ENCODE measurements at places on chromosomes 16 and 17.

DNA sequence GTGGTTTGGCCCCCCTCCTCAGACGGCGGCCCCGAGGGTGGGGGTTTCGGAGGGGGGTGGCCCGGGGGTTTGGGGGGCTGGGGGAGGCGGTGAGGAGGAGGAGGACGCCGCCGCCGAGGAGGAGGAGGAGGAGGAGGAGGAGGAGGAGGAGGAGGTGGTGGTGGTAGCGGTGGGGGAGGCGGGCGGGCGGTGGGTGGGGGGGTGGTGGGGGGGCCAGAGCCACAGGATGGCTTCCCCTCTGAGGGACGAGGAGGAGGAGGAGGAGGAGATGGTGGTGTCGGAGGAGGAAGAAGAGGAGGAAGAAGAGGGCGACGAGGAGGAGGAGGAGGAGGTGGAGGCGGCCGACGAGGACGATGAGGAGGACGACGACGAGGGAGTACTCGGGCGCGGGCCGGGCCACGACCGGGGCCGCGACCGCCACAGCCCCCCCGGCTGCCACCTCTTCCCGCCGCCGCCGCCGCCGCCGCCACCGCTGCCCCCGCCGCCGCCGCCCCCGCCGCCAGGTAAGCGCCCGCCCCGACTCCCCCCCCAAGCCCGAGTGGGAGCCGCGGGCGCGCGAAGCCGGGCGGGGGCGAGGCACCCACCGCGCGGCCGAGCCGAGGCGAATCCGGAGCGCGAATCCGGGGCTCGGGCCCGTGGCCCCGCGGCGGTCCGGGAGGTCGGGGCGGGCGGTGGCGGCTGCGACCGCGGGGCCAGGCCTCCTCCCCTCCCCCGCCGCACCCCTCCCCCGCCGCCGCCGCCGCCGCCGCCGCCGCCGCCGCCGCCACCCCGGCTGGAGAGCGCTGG lies 3.8 kb upstream of the CHD3 start:
- DNase-seq, result no peak

DNA sequence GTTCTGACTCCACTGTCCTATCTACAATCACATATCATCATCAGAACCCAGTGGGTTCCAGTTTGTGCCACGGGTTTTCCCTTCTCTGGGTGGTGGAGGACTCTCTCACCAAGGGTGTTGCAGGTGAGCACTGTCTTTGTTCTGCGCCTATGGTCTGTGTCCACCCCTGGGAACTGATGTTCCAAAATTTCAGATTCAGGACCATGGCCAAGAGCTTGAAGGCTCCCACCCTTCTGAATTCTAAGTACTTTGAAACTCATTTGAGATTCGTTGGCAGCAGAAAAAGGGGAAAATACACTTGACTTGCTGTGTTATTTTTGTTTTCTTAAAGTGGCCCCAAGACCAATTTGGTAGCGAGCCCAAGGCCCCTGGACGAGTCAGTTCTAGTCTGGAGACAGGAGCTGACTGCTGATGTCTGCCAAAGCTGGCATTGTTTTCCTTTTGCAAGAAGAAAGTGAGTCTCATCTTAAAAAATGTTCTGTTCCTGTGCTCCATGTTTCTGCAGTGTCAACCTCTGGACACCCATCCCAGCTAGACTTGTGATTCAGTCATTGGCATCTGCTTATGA lies 310.9 kb downstream of the HAPSTR1 start:
- DNase-seq, result no peak

DNA sequence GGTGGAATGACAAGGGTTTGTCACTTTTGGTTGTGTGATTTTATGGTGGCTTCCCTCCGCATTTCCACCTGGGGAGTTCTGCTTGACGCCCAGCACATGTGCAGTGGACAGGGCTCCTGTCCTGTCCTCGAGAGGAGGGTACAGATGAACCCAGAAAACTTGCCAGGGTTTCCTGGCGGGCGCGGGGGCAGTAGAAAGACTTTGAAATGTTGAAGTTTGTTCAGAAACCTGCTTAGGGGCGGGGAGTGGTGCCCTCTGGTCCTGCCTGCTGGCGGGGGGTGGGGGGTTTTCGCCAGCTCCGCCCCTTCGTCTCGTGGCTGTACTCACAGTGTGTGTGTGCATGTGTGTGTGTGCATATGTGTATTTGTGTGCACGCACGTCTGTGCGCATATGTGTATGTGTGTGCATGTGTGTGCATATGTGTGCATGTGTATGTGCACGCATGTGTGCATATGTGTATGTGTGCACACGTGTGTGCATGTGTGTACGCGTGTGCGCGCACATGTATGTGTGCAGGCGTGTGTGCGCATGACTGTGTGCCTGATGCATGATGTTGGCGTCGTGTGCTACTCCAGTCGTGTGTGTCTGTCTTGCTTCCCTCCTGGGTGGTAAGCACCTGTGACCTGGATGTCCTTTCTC lies 6.8 kb downstream of the FN3KRP start:
- DNase-seq, result no peak

DNA sequence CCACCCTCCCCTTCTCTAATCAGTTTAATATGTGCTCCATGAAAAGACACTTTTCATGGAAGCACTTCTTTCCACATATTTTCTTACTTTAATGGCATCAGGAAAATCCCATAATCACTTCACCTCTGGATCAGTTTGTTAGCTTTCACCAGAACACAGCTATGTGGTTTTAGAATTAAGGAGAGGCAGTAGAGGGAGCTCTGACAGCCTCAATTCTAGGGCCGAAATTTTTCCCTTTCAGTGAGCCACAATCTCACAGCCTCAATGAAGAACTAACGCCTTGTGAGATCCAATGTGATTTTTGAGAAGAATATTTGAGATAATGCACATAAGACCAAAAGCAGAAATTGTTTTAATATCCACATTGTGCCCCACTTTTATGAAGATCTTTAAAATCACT lies 1494.0 kb upstream of the CDH8 start:
- DNase-seq, result no peak

DNA sequence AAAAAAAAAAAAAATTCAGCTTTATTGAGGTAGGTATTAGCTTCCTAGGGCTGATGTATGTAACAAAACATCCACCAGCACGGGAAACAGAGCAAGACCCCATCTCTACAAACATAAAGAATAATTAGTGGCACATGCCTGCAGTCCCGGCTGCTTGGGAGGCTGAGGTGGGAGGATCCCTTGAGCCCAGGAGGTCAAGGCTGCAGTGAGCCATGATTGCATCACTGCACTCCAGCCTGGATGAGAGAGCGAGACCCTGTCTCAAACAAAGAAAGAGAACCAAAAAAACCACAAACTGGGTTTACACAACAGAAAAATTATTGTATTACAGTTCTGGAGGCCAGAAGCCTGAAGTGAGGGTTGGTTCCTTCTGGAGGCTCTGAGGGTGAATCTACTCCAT lies 4.0 kb upstream of the MMP25 start:
- no peak for DNase-seq

- no peak for DNase-seq
Measured at GRCh38 chr16:73526011-73526804, 478.3 kb upstream of the ZFHX3 start.

DNA sequence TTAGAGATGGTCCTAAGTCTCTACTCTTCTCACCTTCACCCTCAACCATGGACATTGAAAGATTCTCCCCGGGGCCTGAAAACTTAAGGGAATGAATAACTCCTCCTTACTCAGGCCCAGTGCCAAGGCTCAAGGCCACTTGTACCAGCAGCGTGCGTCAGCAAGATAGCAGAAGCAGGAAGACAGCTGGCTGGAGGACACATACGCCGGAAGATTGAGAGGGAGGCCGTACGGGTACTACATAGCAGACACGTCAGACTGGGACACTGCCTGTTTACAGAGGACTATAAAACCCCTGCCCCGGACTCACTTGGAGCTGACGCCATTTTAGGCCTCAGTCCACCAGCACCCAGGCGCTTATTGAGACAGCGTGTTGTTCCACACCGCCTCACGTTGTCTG lies 75.8 kb upstream of the MED13 start:
- DNase-seq, result no peak

DNA sequence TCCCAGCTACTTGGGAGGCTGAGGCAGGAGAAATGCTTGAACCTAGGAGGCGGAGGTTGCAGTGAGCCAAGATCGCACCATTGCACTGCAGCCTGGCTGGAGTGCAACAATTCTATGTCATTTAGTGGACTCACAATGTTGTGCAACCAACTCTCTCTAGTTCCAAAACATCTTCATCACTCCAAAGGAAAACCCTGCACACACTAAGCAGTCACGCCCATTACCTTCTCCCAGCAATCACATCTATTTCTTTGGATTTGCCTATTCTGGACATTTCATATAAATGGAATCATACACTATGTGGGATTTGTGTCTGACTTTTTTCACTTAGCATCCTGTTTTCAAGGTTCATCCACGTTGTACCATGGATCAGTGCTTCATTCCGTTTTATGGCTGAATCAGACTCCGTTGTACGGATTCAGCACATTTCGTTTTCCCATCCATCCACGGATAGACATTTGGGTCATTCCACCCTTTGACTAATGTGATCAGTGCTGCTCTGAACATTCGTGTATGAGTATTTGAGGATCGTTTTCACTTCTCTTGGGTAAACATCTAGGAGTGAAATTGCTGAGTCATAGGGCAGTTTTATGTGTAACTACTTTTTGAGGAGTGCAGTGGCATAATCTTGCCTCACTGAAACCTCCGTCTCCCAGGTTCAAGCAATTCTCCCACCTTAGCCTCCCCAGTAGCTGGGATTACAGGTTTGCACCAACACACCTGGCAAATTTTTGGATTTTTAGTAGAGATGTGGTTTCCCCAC lies 45.4 kb upstream of the EMP2 start:
- no peak for DNase-seq

GRCh38 chr17:35981908-35982330 lies 622 bp upstream of the CCL16 start:
- no peak for DNase-seq

DNA sequence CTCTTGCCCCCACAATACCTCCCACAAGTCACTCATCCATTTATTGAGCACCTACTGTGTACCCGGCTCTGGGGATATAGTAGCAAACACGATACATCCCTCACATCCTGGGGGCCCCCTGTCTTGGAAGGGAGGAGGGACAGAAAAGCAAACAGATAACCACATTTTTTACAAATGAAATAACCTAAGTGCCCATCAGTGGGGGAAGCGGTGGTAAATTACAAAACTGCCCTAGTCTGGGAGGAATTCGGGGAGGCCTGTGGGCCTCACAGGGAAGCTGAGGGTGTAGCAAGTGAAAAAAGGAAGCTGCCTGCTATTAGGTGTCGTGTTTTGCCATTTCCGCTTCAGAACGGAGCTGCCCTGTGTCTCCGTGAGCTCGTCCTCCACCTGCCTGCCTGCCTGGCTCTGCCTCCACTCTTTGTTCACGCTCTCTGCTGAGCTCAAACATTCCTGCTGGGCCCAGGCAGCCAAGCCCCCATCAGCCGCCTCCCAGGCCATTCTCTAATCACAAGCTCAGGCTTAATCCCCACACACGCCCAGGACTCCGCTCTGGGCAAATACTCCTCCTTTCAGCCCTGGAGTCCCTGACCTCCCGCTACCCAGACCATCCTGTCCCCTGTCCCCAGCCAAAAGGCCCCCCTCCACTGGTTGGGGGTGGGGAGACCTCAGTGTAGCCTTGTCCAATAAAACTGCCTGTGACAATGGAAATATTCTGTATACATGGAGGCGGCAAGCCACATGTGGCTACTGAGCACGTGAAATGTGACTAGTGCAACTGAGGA lies 10.2 kb upstream of the SEC14L5 start:
- DNase-seq, result no peak

GRCh38 chr16:61721544-61721943 lies 314.7 kb downstream of the CDH8 start:
- DNase-seq, result no peak

GRCh38 chr16:56781528-56781961 lies 51.6 kb downstream of the NUP93 start:
- DNase-seq, result no peak

DNA sequence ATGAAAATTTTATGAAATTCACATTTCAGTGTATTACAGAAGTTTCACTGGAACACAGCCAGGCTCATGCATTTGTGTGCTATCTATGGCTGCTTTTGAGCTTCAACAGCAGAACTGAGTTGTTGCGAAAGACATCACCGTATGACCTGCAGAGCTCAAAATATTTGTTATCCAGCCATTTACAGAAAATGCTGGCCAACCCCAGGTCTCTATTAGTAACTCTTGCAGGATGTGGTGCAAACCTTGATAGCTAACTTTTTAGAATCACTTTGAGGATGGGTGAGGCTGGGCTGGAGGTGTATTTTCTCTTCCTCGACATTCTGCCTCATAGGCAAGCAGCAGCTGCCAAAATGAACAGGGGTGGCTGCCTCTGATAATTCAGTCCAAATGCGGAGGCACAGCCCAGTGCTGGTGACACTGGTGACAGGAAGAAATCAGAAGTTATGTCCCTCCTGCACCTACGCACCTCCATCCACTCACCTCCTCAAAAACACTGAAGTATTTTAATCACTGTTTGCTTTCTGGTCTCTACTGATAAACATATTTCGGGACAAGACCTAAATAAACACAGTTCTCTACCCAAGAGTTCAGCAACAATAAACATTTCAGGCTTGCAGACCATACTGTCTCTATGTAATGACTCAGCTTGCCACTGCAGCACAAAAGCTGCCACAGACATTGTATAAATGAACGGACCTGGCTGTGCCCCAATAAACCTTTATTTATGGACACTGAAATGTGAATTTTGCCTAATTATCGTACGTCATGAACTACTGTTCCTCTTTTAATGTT lies 28.5 kb downstream of the ARHGAP17 start:
- DNase-seq, result no peak

GRCh38 chr17:76492989-76493501 lies 8.2 kb downstream of the RHBDF2 start:
- DNase-seq, result no peak

DNA sequence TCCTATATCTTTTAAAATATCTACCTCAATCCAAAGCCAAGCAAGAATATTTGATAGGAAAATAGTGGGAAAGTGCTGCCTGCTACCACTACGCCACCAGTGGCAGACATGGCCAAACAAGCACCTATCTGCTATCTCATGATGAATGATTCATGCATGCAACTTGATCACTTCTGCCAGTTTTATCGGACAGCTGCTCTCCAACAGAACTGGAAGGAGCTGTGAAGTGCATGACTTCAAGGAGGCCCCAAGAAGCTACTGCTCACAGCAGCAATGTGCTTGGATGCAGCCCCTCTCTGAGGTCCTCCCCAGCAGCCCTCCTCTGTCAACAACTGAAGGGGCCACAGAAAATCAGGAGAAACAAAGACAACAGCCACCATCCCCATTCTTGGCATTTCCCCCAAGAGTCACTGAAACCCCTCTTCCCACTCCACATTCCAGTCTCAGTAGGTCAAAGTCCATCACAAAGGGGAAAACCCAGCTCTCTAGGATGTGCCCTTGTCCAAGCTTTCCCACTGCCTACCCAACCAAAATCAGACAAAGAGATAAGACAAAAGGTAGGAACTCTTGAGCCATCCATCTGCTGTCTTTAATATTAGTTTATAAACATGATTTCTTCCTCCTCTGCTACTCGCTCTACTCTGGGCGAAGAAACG lies 215.3 kb downstream of the C16orf78 start:
- DNase-seq, result no peak

Measured in amygdala (tissue), 56 donors.